ENCODE measurements at places on chromosomes 1 and 21.

- no peak for DNase-seq
These were observed 652 bp upstream of the GPX7 start for GRCh38 chr1:52601519-52601918.

GRCh38 chr1:167510244-167510643 lies 8.1 kb downstream of the CD247 start:
- no peak for DNase-seq

GRCh38 chr1:161175771-161176453 lies 1.4 kb downstream of the B4GALT3 start:
- DNase-seq, result no peak

GRCh38 chr1:53728702-53729455 lies 10.1 kb downstream of the GLIS1 start:
- no peak for DNase-seq

- DNase-seq, result no peak
These were observed 167.7 kb downstream of the ACTL8 start for GRCh38 chr1:17922833-17923232.

DNA sequence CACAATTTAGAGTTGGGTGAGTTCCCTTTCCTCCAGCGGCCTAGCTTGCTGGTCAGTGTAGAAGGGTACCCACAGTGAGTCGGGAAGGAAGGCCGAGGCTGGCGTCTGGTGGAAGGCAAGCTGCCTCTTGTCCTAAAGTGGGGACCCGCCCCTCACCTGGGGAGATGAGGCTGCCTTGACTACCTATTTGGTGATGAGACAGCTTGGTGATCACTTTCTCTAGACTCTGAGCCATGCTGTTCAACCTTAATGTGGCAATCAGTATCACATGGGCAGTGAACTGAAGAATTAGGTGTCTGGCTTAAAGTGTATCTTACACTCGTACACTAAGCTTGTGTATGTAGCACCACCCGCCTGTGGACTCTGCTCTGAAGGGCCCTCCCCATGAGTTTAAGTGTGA lies 100.7 kb downstream of the COLGALT2 start:
- DNase-seq, result no peak

- no peak for DNase-seq
These were observed 13.1 kb downstream of the OPTC start for GRCh38 chr1:203506858-203507626.

GRCh38 chr1:91123773-91124172 lies 101.9 kb upstream of the ZNF644 start:
- DNase-seq, result no peak

DNA sequence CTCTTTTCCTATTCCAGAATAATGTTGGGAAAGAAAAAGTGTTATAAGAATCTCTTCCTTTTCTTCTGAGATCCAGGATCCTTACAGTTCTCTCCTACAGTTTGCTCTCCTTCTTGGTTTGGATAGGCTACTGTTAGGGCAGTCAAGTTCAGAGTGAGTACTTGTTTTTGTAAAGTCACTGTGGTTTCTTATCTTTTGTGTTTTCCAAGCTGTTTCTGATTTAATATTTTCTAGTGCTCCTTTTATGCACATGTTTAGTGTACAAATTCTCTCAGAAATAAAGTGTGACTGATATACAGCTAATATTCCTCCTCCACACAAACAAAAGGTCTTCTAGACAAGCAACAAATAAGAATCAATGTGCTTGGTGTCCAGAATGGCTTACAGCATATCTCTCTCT lies 107.7 kb downstream of the BACH1 start:
- DNase-seq, result no peak

GRCh38 chr1:19035377-19036040 lies 79.0 kb upstream of the IFFO2 start:
- no peak for DNase-seq

DNA sequence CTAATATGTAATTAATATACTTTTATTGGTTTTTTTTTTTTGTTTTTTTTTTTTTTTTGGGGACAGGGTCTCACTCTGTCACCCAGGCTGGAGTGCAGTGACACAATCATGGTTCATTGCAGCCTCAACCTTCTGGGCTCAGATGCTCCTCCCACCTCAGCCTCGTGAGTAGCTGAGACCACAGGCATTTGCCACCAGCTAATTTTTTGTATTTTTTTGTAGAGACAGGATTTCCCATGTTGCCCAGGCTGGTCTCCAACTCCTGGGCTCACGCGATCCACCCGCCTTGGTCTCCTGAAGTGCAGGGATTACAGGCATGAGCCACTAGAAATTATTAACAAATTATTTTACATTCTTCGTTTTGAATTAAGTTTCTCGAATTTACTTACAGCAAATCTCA lies 16.8 kb upstream of the POGZ start:
- DNase-seq, result no peak

DNA sequence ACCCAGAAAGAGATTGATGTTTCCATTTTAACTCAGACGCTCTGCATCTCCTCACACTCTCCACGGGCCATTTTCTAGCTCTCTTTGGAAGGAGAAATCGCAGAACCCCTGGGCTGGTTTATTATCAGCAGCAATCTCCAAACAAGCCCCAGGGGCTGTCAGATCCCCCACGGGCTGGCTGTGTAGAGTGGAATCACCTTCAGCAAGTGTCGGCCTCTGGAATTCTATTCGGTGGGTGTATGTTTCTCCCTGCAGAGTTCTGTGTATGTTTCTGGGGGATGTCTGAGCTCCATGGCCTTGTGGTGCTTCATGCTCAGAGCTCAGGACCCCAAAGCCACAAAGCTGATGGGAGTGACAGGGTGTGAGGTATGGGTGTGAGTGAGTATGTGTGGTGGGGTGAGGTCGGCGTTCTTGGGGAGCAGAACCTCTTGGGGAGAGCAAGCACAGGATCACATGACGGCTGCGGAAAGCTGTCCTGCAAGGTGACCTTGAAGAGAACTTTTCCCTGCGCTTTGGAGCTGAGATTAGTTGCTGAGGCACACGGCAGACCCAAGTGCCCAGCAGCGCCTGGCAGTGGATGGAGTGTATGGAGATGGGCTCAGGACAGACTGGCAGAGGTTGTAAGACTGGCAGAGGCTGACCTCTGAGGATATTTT lies 489 bp downstream of the ACOT11 start:
- DNase-seq, result no peak

GRCh38 chr21:45448810-45449657 lies 44.1 kb downstream of the COL18A1 start:
- no peak for DNase-seq

DNA sequence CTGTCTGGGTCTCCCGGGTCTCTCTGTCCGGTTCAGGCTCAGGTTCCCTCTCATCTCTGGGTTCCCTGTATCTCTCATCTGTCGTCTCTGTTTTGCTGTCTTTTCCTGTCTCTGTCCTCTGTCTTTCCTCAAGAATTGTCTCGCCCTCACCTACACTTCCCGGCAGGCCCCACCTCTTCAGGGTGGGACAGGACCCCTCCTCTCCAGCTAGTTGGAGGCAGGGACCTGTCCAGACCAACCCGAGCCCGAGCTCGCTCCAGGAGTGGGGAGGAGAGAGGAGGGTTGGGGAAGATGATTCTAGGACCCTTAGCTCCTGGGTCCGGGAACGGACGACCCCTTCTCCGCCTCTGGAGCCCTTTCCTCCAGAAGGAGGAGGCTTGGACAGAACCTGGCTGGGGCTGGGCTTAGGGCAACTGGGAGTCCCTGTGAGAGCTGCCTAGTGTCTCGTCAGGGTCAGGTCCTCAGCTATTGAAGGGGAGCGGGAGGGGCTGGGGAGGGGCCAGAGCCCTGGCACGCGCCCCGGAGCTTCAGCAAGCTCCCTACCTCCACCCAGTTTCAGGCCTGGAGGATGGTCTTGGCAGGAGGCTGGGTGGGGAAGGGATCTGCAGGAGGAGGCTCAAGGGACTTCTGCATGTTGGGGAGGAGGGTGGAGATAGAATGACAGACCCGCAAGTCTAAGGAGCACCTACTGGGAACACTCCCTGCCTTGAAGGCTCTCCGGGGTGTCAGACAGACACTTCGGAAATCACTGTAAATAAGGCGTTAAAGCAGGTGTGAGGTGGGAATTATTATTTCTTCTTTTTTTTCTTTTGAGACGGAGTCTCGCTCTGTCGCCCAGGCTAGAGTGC lies 26.3 kb upstream of the EPB41 start:
- no peak for DNase-seq

DNA sequence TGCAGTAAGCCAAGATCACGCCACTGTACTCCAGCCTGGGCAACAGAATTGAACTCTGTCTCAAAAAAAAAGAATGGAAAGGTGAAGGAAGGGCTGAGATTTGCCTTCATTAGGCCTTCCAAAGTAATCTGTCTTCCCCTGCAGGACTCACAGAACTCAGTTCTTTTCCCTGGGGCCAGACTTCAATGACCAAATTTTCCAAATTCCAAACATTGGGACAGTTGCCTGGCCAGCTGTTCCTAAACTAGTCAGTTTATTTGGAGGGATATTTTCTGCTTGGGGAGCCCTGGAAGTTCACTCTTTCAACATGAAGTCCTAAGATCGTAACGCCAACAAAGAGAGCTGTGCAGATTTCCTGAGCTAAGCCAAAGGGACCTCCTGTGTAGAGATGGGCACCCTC lies 5.4 kb upstream of the DEDD start:
- DNase-seq, result no peak

DNA sequence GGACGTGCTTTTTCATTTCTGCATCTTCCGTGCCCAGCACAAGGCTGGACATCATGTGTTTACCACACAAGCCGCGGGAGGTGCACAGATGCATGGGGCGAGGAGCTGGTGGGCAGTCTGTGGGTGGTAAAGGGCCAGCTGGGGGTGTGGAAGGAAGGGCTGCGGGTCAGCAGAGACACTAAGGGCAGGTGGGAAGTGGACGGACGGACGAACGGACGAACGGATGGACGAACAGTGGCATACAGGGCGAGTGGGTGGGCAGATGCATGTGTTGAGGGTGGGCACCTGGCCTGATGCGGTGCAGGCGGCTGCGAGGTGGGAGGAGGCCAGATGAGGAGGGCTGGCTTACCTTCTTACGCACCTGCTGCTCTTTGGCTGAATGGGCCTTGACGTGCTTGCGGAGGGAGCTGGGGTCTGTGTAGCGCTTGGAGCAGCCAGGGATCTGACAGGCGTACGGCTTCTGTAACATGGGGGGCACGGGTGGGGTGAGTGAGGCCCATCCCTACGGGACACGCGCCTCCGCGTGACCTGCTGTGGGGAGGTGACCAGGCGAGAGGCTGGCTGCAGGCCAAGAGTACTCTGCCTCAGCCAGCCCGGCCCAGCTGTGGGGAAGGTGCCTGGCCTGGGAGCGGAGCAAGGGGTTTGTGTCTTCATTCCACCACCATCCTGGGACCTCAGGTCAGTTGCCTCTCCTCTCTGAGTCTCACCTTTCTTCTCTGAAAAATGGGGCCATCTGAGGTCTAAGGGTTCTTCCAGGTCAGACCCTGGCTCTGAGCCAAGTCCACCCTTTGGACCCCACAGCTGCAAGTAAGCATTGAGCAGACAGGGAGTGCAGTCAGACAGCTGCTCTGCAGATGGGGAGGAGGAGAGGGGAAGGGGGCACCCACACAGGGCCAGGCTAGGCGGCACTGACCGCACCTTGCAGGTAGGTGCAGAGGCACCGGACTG lies 65.5 kb downstream of the DMRTB1 start:
- no peak for DNase-seq

DNA sequence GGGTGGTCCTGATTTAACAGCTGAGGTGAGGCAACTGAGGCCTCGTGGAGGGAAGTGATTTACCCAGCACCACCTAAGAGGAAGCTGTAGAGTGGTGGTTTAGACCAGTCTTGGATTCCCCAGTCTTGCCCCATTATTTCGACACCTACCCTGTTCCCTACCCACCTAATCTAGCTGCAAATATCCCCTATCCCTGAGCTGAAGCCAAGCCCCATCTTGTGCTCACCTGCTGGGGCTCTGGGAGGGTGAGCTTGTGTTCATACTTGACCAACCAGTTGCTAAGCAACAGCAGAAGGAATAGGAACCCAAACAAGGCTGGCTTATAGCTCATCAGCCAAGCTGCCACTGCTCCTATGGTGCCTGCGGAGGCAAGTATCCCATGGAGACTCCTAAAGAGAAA lies 2.0 kb downstream of the TEX46 start:
- no peak for DNase-seq

GRCh38 chr1:1540090-1540817 lies at the start of gene TMEM240:
Gene TMEM240, minus strand, starts transcription at chr1:1540624. Its CDS starts 278 bp downstream, at chr1:1540346.
- peak; percentile 42 for DNase-seq

GRCh38 chr1:116962987-116963639 lies 38.4 kb upstream of the CD101 start:
- peak; percentile 16 for DNase-seq

DNA sequence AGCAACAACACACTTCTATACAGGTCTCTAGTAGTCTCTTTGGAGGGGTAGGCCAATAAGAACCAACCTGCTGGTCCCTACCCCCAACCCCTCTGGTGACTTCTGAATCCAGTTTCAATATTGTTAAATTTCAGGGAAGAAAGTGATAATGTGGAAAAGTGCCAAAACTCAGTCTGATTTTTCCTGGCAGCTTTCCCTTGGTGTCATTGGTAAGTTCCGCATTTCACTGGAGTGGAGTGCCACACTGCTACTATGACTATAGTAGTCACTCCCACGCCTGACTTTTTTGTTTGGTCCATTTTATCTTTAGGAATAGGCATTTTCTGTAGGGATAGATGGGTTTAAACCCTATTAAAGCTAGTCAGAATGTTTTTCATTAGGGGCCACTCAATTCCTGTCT lies 5.7 kb upstream of the ARID1A start:
- DNase-seq, result no peak

DNA sequence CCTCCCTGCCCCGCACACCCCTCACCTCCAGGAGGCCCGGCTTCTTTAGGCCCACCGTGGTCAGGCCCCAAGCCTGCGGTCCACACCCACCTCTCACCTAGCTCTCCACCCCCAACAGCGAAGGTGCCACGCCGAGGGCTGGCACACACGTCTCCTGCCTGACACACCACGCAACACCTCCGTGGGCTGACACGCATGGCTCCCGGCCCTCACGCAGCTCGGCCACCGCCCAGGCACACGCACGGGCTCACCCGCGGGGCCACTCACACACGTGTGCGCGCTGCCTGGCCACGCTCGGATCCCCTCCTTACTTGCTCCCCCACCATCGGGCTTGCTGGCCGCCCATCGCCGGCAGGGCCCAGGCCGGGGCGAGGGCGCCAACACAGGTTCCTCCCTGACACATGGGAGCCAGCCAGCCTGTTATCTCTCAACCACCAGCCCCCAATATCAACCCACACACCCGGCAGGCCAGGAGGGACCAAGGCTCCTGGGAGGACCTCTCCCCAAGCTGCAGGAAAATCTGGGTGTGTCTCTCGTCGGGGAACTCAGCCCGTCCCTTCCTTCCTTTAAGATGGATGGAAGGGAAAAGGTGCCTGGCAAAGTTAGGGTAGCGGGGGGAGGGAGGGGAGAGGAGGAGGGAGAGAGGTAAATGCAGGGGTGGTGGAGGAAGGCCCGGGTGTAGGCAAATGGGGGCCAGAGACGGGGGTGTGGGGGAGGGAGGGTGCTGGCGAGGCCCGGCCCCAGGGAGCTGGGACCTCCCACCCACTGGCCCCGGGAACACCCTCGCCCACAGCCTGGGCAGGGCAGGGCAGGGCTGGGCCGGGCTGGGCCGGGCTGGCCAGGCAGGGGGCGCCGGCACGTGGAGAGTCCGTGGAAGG lies 546 bp downstream of the ELOVL1 start:
- DNase-seq, result no peak

GRCh38 chr1:4710592-4711415 lies 56.4 kb downstream of the AJAP1 start:
- no peak for DNase-seq

GRCh38 chr1:83627045-83627444 lies 371.9 kb downstream of the TTLL7 start:
- no peak for DNase-seq

- no peak for DNase-seq
These were observed 80.7 kb upstream of the DUSP10 start for GRCh38 chr1:221822591-221822990.

GRCh38 chr1:165954940-165955339 lies 127.5 kb downstream of the UCK2 start:
- no peak for DNase-seq
